Adrenal gland (tissue), 19 donors: ENCODE measurements at places on chromosomes 5 and 9. TPM values are rescaled to one million over a fixed set of nuclear protein-coding genes. Genes with fewer than 3 reads are reported as not detected.

PCDHB14 gene
- 5.5 TPM for total RNA-seq

RMND5B gene
- 41.5 TPM for total RNA-seq

FANCG gene
- 14.2 TPM for total RNA-seq

GABBR2 gene
- 0.70 TPM for total RNA-seq

PANK3 gene
- 37.8 TPM for total RNA-seq

TMC1 gene
- 0.31 TPM for total RNA-seq

DMRT3 gene
- not detected for total RNA-seq

B4GALT7 gene
- total RNA-seq, result 27.8 TPM

SURF1 gene
- total RNA-seq, result 71.5 TPM

CAMK4 gene
- 6.4 TPM for total RNA-seq

COL15A1 gene
- total RNA-seq, result 97.6 TPM

VAV2 gene
- 96.2 TPM for total RNA-seq

LCN2 gene
- total RNA-seq, result 1.1 TPM

RNF38 gene
- 14.9 TPM for total RNA-seq

PPWD1 gene
- 21.8 TPM for total RNA-seq

MBLAC2 gene
- 5.1 TPM for total RNA-seq

PTPRD gene
- 0.87 TPM for total RNA-seq

OLFML2A gene
- 5.2 TPM for total RNA-seq

SIT1 gene
- total RNA-seq, result not detected

ADGRD2 gene
- total RNA-seq, result 4.4 TPM

CDH18 gene
- total RNA-seq, result 0.23 TPM

RANBP3L gene
- 1.0 TPM for total RNA-seq

NLN gene
- total RNA-seq, result 5.4 TPM

BHMT2 gene
- 25.5 TPM for total RNA-seq

IL17B gene
- total RNA-seq, result 6.1 TPM

CTXN3 gene
- not detected for total RNA-seq

LECT2 gene
- total RNA-seq, result not detected

TXN gene
- 282 TPM for total RNA-seq

CDC20B gene
- not detected for total RNA-seq

GALNT12 gene
- total RNA-seq, result 4.4 TPM
